ENCODE measurements at places on chromosomes 7 and 10.

DNA sequence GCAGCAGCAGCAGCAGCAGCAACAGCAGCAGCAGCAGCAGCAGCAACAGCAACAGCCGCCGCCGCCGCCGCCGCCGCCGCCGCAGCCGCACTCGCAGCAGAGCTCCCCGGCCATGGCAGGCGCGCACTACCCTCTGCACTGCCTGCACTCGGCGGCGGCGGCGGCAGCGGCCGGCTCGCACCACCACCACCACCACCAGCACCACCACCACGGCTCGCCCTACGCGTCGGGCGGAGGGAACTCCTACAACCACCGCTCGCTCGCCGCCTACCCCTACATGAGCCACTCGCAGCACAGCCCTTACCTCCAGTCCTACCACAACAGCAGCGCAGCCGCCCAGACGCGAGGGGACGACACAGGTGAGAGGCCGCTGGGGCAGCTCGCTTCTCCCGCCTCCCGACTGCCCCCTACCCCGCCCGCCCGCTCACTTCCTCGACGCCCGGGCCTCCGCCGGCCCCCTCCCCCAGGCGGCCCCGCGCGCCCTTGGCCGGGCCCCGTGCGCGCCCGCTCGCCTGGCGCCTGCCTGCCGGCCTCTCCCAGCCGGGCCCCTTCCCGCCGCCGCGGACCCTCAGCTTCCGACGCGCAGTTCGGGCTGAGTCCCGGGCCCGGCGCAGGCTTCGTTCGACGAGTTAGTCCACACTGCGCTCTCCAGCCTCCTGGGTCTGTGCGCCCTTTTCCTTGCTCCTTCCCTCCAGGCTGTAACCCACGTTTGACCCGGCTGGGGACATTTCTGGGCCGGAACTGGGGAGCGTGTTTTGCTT lies 882 bp downstream of the DLX6 start:
- DNase-seq = peak; percentile 34

DNA sequence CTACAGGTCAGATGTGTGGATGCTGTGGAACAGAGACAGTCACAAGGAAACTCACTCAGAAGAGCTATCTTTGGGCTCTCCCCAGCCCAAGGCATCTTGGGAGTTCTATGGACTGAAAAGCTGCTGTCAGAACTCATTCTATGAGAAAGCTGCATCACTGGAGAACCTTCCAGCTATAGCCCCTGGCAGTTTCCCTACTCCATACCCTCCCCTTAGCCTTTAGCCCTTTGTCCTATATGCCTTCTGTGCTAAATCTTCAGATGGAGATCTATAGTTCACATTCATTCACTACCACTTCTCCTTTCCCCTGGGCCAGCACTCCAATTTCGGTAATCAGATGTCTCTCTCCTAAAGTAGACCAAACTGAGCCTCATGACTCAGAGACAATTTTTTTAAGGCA lies 6.9 kb downstream of the WNT8B start:
- DNase-seq = no peak

GRCh38 chr7:106487892-106488291 lies 173.1 kb downstream of the CCDC71L start:
- no peak for DNase-seq

DNA sequence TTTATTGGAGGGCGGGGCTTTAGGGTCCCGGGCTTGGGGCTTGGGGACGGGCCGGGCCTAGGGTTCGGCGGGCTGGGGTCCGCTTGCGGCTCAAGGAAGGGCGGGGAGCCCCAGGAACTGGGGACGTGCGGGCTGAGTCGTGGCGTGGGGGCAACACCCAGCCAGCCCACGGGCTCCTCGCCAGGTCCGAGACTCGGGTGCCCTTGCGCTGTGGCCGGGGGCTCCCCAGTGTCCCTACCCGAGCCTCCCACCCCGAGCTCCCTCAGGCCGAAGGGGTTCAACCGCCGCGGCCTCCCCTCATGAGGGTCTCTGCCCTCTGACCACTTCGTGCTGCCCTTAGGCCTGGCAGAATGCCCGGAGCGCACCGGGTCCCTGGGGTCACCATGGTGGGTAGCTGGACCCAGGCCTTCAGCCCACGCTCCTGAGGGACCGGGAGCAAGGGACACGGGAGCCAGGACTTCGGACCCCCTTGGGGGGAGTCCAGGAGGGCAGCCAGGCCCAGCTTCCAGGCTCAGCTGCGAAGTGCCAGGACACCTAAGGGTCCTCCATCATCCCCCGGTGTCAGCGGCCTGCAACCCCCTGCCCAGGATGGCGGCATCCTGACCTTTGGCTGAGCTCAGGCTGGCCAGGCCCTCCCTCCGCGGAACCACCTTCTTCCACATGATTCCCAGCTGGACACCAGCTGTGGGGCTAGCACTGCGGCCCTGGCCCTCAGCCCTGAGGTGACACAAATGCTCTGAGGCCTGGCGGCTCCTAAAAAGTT lies 524 bp upstream of the FUOM start:
- DNase-seq = no peak

GRCh38 chr7:151671514-151671913 lies 151.8 kb upstream of the RHEB start:
- no peak for DNase-seq

GRCh38 chr7:1898628-1899185 lies 228.6 kb downstream of the ELFN1 start:
- no peak for DNase-seq

DNA sequence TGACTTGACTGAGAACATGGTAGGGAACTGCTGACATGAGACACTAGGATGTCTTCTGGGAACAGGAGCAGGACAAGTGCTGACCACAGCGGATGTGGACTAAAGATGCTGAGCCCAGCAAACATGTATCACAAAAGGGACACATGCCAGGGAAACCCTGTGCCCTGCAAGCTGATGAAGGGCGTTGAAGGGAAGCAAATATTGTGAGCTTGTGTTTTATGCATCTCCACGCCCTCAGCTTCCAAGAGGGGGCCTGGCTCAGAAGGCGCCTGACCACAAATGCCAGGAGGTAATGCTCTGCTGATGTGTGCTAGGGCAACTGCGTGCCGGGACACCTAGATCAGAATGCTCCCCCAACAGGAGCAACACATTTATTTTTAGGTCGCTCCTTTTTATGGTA lies 207.3 kb downstream of the CXCL12 start:
- no peak for DNase-seq

DNA sequence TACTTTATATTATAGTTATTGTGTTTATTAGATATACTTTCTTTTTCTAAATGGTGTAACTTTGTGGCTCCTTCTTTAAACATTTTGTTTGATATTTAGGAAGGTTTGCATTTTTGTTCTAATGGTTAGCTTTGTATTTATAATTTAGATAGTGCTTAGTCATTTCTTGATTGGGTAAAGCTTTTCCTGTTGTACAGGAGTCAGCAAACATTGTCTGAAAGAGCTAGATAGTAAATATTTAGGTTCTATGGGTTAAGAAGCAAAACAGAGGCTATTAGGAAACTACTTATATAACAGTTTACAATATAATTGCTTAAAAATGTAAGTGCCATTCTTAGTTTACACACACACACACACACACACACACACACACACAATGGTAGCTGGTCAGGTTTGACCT lies 70.6 kb upstream of the CCDC6 start:
- DNase-seq = no peak

DNA sequence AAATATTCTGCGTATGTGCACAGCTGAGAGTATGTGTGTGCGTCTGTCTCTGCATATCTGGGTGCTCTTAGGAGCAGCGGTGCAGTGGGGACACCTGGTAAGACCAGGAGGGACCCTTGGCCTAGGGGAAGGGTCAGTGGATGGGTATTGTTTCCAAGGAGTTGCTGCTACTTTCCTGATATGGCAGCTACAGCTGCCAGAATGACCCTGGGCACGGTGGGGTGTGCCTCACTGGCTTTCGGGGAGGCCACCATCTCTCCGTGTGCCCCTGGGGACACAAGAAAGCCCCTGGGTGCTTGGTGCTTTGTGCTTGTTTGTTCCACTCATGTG lies 8.6 kb downstream of the PFKFB3 start:
- DNase-seq = no peak

- DNase-seq = no peak
Observed at GRCh38 chr7:100573691-100574361, at the start of gene SAP25. SAP25 (minus strand) TSS chr7:100573900; CDS start chr7:100573742, 158 bp downstream.

GRCh38 chr10:72367301-72367960 lies 12.7 kb upstream of the DNAJB12 start:
- no peak for DNase-seq

- DNase-seq = no peak
Observed at GRCh38 chr7:85498031-85498430, 311.2 kb upstream of the SEMA3D start.

- no peak for DNase-seq
Observed at GRCh38 chr7:120184866-120185265, 88.1 kb upstream of the KCND2 start.

Data from activated naive CD8-positive, alpha-beta T cell treated with anti-CD3 and anti-CD28 coated beads, Interleukin-2, amount 50 U/mL, for 24 hours (primary cell).